ENCODE measurements at places on chromosomes 13 and 19. TPM values are rescaled to one million over a fixed set of nuclear protein-coding genes. Genes with fewer than 3 reads are reported as not detected.
A peak's percentile ranks its signal among the peaks of the same experiment; 100 is the strongest.

CAPN12 gene
- 26.7 TPM for total RNA-seq

DNA sequence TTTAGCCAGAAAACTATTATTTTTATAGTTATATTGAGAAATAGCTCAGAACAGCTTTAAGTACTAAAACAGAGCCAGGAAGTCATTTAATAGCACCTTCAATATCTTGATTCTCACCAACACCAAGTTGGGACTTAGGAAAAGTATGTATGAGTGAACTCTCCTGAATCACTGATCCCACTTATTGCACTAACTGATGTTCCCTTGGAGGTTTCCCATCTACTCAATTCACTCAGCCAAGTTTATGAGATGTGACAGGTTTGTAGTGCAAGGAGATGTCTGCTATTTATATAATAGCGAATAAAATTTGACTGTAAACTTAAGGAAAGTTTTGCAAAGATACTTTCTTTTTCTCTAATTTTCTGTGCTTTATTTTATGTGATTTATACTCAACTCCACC lies 1147.6 kb upstream of the PCDH20 start:
- DNase-seq, result no peak

DNA sequence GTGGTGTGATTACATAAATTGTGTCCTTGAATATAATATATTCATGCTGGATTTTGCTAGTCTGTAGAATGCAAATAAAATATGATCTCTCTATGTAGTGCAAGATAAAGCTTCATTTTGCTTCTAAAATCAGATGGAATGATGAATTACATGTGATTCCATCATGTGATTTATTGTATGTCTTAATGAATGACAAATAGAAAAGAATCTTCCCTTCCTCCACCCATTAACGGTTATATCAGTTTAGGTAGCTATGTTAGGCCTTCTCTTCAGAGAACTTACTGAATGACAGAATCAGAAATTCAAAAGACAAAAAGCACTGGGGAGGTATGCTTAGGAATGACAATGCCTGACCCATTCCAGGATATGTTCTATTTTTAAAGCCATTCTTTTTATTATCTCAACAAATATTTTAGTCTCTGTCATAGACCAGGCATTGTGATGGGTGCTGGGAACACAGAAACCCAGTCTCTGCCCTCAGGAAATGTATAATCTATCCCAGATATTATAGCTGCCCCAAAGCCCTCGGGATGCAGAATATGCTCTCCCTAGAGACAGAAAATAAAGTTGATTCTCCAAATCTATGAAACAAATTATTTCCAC lies 90.6 kb downstream of the TEX26 start:
- no peak for DNase-seq

GRCh38 chr13:49627831-49628652 lies at the start of gene ARL11:
ARL11 (plus strand) TSS chr13:49628507; CDS start chr13:49630448, 1,941 bp downstream.
- DNase-seq, result peak; percentile 53

- no peak for DNase-seq
These were observed 21.4 kb downstream of the MAP2K2 start for GRCh38 chr19:4102339-4103079.

- no peak for DNase-seq
These were observed 1552.2 kb downstream of the PCDH9 start for GRCh38 chr13:65677906-65678305.

DNA sequence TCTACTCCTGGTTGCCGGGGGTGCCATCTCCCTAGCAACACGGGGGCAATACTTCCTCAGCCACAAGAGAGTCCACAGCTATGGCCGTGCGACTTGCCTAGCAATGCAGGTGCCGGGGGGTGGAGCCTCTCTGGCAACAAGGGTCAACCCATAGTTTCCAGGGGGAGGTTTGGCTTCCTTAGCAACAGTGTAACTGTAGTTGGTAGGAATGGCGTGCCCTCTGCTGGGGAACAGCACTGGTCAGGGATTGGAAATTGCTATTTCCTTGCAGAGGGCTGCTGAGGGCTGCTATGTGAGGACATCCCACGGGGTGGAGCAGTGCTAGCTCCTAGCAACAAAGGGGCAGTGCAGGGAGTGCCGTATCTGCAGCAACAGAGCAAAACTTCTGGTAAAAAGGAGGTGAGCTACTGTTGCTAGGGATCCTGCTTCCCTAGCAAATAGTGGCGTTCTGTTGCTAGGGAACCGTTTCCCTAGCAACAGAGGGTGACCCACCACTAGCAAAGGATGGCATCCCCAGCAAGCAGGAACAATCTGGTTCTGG lies 7.0 kb upstream of the TMC4 start:
- DNase-seq, result no peak

- DNase-seq, result no peak
These were observed 277.5 kb upstream of the SOX1 start for GRCh38 chr13:111789420-111789819.

GRK1 gene
- total RNA-seq, result not detected

ANKLE1 gene
- 2.0 TPM for total RNA-seq

DNA sequence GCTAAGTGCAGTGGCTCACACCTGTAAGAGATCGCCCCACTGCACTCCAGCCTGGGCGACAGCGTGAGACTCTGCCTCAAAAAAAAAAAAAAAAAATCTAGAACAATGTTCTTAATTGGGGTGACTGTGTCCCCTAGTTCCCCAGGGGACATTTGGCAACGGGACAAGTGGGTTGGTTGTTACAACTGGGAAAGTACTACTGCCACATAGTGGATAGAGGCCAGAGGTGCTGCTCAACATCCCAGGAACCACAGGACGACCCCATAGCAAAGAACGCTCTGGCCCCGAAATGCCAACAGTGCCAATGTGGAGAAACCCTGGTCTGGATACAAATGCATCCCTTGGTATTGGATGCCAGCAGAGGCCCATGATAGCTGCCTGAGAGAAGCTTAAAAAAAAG lies 11.8 kb downstream of the NLRP12 start:
- no peak for DNase-seq

DNA sequence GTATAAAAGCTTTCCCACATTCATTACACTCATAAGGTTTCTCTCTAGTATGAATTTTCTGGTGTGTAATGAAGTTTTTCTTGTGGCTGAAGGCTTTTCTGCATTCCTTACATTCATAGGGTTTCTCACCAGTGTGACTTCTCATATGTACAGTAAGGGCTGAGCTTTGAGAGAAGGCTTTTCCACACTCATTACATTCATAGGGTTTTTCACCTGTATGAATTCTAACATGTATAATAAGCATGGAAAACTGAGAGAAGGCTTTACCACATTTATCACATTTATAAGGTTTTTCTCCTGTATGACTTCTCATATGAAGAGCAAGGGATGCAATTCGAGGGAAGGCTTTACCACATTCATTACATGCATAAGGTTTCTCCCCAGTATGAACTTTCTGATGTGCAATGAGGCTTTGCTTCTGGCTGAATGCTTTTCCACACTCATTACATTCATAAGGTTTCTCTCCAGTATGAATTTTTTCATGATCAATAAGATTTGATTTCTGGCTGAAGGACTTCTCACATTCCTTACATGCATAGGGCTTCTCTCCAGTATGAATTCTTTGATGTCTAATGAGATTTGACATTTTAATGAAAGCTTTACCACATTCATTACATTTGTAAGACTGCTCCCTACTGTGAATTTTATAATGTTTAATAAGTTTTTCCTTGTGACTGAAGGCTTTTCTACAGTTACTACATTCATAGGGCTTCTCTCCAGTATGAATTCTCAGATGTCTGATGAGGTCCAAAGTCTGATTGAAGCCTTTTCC lies 42.6 kb downstream of the ZNF527 start:
- no peak for DNase-seq

- DNase-seq, result no peak
These were observed 9.1 kb downstream of the AP2A1 start for GRCh38 chr19:49775742-49776370.

GRCh38 chr19:50646074-50646807 lies 3.0 kb upstream of the C19orf81 start:
- DNase-seq, result no peak

- DNase-seq, result no peak
These were observed 6.4 kb downstream of the EPN1 start for GRCh38 chr19:55681131-55682092.
